ENCODE measurements at places on chromosomes 2 and 18. TPM values are rescaled to one million over a fixed set of nuclear protein-coding genes. Genes with fewer than 3 reads are reported as not detected.

Gene ASPRV1
- total RNA-seq, result 0.41 TPM

Gene INPP5D
- total RNA-seq, result 50.9 TPM

Gene ADRA2B
- 0.52 TPM for total RNA-seq

Gene MYOM1
- 0.41 TPM for total RNA-seq

Gene IL36G
- total RNA-seq, result not detected

Gene CFAP221
- not detected for total RNA-seq

Gene SSB
- 122 TPM for total RNA-seq

Gene LOXHD1
- total RNA-seq, result 0.05 TPM

Gene ABCG5
- not detected for total RNA-seq

Gene LRATD1
- total RNA-seq, result not detected

Gene PDCD1
- 8.3 TPM for total RNA-seq

Gene WDCP
- total RNA-seq, result 21.1 TPM

Gene KCNS3
- 0.22 TPM for total RNA-seq

Gene MBOAT2
- total RNA-seq, result 4.1 TPM

Gene TRIM43
- total RNA-seq, result not detected

Gene NDC80
- total RNA-seq, result 96.8 TPM

Gene SCYGR8
- total RNA-seq, result not detected

Gene FAM124B
- total RNA-seq, result 0.43 TPM
